ENCODE measurements at places on chromosomes 13 and 19.
A peak's percentile ranks its signal among the peaks of the same experiment; 100 is the strongest.

GRCh38 chr19:4452230-4452990 is 5.2 kb downstream of the UBXN6 start:
- no peak for DNase-seq

DNA sequence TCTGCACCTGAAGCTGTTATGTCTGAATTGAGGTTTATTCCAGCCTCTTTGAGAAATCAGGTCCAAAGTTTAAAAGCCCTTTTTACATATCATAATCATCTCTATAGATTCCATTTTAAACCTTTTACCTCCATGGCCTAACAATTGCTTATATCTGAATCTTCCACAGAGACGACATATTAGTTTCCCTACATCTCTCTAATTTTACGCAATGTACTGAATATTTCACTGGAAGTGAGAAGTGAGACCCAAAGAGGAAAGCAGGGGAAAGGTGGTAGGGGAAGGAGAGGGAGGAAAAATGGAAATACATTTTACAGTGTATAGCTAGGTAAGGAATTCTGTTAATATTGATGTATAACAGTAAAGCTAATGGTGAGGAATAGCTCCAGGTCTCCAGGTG is 189.6 kb downstream of the MZT1 start:
- DNase-seq = no peak

DNA sequence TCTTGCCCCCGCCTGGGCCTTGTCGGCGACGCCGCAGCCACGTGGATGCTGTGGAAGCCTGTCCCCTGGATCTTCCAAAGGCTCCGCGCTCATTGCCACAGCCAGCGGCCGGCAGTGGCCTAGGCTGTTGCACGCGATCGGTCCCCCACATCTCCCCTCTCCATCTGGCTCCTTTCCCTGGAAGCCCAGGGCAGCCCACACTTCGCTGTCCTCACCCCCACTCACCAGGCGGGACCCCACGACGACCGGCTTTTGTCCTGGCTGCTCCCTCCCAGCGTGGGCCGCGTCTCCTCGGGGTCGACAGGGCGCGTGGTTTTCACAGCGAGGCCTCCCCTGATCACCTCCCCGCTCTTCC is 605 bp upstream of the TEX30 start:
- no peak for DNase-seq

- DNase-seq = no peak
These were observed 300.6 kb downstream of the COG6 start for GRCh38 chr13:39956036-39956435.

DNA sequence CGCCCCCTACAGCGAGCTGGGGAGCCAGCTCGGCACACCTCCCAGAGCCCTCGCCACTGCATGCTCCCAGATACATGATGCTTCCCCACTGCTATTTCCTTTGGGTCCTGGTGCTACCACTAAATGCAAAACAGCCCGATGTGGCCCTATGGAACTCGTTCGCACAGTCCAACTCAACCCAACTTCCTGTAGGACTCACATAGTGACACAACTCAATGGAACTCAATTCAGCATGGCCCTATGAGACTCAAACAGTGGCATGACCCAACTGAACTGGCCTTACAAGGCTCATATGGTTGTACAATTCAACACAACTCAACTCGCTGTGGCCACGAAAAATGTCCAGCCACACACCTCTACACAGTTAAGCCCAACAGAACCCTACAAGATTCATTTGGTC is 3.5 kb downstream of the KCNA7 start:
- DNase-seq = no peak

- DNase-seq = no peak
These were observed 116.3 kb downstream of the FOXO1 start for GRCh38 chr13:40550130-40550529.

DNA sequence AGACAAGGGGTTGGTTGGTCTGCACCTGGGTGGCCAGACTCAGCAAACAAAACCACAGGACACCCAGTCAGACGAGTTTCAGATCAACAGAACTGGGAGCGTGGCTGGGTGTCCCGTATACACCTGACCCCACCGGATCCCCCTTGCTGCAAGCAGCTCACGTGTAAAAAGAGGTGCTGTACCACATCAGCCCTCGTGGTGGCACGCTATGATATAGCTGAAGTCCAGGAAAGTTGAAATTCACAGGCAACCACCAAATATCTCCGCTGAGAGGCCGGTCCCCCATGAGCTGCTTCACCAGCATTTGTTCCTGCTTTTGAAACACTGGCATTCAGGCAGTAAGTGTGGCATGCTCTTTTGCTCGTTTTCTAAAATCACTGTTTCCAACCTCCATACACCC is 92.3 kb downstream of the TUBA3C start:
- DNase-seq = no peak

- no peak for DNase-seq
These were observed 46.9 kb upstream of the AKAP11 start for GRCh38 chr13:42225051-42225450.

DNA sequence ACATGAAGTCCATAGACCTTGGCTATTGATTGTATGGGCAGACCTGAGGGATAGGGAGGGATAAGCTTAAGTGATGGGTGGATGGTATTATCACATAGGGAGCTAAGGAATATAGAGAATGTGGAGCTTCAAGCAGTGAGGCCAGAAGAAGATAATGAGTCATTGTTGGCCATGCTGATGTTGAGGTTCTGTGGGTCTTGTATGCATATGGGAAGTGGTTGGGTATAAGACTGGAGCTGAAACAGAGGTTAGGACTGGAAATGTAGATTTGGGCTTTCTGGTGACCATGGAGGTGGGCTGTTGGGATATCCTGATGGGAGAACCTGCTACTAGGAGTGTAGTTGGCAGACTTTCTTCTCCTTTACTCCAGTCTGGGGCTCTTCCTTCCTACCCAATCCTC is 73.7 kb upstream of the TSC22D1 start:
- DNase-seq = no peak

- no peak for DNase-seq
These were observed 294.7 kb downstream of the MYO16 start for GRCh38 chr13:108924134-108924533.

DNA sequence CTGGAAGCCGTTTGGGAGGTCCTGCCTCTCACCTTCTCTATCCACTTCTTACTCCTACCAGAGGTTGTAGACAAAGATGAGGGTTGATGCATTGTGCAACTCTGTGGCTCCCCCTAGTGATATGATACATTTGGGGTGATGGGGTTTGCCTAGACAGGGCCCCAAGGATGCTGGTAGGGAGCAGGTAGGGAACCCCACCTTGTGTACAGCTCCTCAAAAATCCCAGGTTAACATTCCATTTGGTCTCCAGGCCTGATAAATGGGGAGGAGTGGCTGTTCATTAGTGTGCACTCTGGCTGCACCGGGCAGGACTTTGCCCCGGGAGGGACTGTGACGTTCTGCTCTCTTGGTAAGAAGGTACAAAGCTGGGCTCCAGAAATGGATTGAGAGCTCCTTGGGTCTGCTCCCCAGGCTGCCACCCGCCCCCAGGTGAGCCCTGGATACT is 19.2 kb downstream of the SIGLEC8 start:
- DNase-seq = no peak

DNA sequence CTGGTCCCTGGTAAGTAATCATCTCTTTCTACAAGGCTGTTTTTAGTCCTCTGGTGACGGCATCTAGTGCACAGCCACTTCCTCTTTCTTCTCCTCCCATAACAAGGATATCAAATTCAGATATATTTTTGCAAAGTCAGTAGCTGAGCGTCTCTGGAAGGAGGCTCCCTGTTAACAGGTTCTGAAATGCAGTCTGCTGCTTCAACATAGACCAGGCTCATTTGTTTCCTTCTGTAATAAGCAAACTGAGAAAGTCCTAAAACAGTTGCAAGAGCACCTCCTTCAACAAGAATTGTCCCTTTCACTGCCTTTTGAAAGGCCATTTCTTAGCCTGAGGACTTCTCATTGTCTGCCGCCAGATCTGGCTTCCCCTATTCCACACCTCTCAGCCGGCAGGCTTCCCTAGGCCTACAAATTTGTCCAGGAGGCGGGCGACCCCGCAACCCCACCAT is 7.4 kb upstream of the ZSCAN5A start:
- DNase-seq = no peak

- DNase-seq = no peak
These were observed 17.7 kb upstream of the RANBP3 start for GRCh38 chr19:5995606-5996005.

DNA sequence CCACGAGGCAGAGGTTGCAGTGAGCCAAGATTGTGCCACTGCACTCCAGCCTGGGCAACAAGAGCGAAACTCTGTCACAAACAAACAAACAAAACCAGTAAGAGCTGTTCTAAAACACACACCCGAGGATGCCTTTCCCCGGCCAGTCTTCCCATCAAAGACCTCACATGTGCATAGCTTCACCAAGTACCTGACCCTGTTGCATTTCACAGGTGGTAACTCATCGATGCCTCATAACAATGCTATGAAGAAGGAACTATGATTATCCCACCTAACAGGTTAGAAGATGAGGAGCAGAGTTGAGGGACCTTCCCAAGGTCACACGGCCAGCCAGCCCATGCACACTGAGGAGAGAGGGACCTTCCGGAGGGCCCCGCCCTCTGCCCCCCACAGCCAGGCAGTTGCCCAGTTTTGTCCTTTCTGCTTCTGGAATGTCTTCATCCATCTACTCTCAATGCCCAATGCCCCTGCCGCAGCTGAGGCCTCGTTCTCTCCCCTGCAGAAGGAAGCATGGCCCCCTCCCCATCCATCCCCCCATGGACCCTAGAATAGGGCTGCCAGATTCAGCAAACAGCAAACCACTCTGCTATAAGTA is 16.8 kb upstream of the LENG8 start:
- DNase-seq = no peak

- no peak for DNase-seq
These were observed at the start of gene IGSF23 for GRCh38 chr19:44613295-44614178. Gene IGSF23 (plus strand): TSS chr19:44613563. CDS start chr19:44613646, 83 bp downstream.

GRCh38 chr13:89238496-89238895 is 1567.3 kb downstream of the SLITRK5 start:
- DNase-seq = no peak

DNA sequence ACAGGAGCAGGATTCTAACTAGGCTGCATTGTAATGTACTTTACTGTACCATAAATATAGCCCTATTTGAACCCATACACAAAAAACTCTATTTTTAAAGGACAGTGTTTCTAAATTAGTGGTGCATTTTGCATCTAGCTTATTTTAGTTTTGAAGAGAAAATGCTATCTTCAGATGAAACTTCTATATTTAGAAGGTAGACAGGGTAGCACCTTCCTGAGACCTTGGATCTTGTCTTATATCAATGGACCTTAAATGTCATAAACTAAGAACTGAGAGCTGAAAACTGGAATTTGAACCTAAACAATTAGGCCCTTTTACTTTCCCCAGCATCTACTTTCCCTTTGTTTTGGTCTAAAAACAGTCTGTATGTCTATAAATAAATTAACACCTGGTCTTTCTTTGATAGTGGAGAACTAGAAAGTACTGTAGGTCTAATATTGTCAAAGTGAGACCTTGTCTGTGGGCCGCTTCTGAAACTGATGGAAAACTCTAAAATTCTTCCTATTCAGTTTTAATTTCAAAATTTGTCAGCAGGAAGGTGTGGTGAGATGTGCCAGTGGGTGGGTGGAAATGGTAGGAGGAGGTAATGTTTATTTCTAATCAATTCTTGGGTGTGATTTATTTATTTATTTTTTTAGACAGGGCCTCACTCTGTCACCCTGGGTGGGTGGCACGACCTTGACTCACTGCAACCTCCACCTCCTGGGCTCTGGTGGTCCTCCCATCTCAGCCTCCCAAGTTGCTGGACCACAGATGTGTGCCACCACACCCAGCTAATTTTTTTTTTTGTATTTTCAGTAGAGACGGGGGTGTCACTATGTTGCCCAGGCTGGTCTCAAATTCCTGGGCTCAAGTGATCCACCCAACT is 10.1 kb downstream of the COG3 start:
- no peak for DNase-seq

DNA sequence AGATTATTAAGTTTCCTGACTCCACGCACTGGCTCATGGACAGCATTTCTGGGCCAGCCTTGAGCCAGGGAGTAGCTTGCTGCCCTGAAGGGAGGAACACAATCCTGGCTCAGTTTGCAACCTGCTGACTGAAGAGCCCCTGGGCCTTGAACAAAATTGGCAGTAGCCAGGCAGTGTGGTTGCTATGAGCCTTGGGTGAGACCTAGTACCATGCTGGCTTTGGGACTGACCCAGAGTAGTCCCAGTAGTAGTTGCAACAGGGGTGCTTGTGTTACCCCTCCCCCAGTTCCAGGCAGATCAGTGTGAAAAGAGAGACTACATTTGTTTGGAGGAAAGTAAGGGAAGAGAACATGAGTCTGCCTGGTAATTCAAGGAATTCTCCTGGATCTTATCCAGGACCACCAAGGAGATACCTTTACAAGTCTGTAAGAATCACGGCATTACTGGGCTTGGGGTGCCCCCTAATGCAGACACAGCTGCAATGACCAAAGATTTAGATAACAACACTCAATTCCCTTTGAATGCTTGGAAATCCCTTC is 22.0 kb downstream of the ITGBL1 start:
- DNase-seq = no peak

DNA sequence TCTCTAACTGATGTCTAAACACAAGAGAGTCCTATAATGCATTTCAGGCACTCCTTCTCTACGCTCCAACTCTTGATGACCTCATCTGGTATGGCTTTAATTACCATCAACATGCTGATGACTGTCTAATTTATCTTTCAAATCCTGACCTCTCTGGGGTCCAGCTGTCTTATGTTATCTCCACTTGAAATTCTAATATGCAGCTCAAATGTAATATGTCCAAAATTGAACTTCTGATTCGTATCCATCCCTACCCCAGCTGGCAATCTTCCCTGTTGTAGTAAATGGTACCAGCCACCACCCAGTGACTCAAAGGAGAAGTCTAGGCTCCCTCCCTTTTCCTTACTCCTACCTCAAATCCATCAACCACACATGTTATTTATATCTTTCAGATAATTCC is 288.0 kb upstream of the SLC10A2 start:
- peak; percentile 61 for DNase-seq

DNA sequence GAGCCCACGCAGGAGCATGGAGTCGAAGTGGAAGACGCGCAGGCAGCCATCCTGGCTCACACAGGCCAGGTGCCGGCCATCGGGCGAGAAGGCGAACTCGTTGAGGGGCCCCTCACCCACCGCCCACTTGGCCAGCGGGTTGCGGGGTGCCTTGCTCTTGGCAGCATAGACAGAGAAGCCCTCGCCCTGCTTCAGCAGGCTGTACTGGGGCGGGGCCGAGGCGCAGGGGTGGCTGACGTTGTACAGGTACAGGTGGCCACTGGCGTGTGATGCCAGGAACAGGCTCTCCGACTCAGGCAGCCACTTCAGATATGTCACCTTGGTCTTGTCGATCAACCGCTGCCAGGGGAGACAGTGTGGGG is 4.2 kb upstream of the DMPK start:
- DNase-seq = no peak

- DNase-seq = no peak
These were observed 835.0 kb upstream of the PCDH20 start for GRCh38 chr13:62250501-62251201.
